RPMI7951 (cell line): ENCODE measurements at places on chromosomes 12 and 14. TPM values are rescaled to one million over a fixed set of nuclear protein-coding genes. Genes with fewer than 3 reads are reported as not detected.

PLCZ1 gene
- total RNA-seq, result not detected in 2 replicates

DNA sequence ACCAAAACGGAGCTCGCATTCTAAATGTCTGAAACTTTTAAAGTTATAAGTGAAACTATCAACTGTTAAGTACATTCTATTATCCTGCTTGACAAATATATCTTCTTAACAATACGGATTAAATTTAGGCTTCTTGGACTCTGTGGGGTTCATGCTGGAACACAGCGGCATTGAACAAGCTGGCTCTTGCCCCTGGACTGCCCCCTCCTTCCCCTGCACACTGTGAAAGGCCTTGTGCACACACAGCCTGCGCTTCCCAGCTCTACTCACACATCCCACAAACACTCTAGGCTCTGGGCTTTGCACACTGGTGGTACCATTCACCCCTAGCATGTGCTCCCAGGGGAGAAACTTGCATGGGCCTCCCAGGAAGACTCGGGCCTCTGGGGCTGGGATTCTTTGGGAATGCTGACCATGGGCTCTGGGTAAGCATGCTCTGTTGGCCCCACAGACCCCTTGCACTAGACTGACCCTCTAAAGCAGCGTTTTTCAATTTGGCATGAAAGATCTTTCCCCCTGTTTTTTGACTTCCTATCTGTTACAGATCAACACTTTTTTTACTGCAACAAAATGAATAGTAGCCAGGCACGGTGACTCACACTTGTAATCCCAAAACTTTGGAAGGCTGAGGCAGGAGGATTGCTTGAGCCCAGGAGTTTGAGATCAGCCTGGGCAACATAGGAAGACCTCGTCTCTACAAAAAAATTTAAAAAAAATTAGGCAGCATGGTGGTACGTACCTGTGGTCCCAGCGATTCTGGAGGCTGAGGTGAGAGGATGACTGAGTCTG lies 96.2 kb upstream of the CPM start:
- no peak for DNase-seq

GRCh38 chr14:104081951-104082464 lies 3.5 kb upstream of the ASPG start:
- DNase-seq, result no peak

- no peak for DNase-seq
Observed at GRCh38 chr12:125092108-125092871, 27.1 kb downstream of the AACS start.

KRT75 gene
- not detected in 2 replicates for total RNA-seq

- DNase-seq, result no peak
Observed at GRCh38 chr14:92507174-92507768, 6.3 kb upstream of the RIN3 start.

GRCh38 chr12:80157645-80158044 lies 58.3 kb downstream of the OTOGL start:
- peak; percentile 24 for DNase-seq

KCNJ8 gene
- total RNA-seq, result under 0.01 TPM in 1 of 2 replicates, not detected in the other

DNA sequence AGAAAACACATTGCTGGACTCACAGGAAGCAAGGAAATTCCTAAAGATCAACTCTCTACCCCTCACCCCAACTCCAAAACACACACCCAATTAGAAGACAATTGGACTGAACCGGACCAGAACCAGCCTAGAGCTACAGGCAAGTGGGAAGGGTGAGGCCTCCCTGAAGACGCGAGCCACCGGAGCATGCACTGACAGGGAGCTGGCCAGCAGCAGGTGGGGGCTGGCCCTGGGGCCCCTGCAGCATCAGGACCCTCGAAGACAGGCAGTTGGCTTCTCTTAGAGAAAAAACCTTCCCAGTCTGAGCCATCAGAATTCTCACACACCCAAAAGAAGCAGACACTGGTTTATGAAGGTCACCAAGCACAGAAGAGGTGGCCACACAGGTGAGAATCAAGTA lies 209.5 kb upstream of the DIO3 start:
- DNase-seq, result no peak

SLC6A13 gene
- total RNA-seq, result 0.36 TPM in 1 of 2 replicates, not detected in the other

MYL2 gene
- not detected in 2 replicates for total RNA-seq

ZFHX2 gene
- not detected in 2 replicates for total RNA-seq

OR4Q3 gene
- not detected in 2 replicates for total RNA-seq

- peak; percentile 99 for DNase-seq
Observed at GRCh38 chr14:76918782-76919394, 92.7 kb downstream of the LRRC74A start.

DNA sequence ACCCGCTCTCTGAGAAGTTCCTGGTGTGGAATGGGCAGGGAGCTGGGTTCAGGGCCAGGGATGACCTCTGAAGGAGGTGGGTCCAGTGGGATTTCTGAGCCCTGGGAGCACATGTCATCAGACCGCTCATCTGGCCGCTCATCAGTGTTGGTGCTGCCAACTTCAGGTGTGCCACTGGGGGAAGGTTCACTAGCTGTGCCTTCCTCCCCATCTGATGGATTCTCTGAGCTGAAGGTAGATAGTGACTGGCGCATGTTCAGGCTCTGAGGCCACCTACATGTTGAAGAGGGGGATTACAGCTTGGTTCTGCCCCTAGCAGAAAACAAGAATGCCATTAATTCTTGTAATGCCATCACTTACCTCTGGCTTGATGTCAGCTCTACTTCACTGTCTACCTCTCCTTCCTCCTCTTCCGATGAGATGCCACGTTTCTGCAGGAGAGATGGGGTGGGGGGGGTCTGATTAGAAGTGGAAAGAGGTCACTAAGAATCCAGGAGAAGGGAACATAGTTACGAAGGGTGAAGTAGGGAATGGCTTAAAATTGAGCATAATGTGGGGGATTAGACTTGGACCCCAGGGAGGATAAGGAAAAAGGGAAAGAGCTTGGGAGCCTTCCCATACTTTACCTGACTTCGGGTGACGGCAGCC lies 17.2 kb downstream of the MAP3K12 start:
- no peak for DNase-seq

- DNase-seq, result no peak
Observed at GRCh38 chr14:51563560-51563959, 88.2 kb upstream of the FRMD6 start.

MUCL1 gene
- total RNA-seq, result not detected in 2 replicates

- DNase-seq, result no peak
Observed at GRCh38 chr14:63245893-63246292, 41.6 kb downstream of the RHOJ start.

GRCh38 chr14:70008284-70009262 lies 129.4 kb downstream of the SMOC1 start:
- DNase-seq, result no peak

DNA sequence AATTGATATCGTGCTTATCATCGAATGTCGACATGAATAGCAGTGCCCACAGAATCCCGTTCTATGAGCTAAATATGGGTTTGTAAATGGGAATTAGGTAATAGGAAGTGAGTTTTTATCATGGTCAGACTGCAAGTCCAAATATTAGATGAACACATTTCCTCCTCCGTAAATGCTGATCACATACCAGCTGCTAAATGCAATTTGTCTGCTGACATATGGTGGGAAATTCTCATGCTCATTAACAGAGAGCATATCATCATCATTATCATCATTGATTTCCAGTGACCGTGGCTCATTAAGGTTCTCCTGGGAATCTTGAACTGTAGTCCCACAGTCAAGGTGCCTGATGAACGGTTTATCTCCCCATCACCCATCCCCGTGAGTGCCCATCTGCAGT lies 998.8 kb upstream of the TMEM132C start:
- peak; percentile 24 for DNase-seq

DNA sequence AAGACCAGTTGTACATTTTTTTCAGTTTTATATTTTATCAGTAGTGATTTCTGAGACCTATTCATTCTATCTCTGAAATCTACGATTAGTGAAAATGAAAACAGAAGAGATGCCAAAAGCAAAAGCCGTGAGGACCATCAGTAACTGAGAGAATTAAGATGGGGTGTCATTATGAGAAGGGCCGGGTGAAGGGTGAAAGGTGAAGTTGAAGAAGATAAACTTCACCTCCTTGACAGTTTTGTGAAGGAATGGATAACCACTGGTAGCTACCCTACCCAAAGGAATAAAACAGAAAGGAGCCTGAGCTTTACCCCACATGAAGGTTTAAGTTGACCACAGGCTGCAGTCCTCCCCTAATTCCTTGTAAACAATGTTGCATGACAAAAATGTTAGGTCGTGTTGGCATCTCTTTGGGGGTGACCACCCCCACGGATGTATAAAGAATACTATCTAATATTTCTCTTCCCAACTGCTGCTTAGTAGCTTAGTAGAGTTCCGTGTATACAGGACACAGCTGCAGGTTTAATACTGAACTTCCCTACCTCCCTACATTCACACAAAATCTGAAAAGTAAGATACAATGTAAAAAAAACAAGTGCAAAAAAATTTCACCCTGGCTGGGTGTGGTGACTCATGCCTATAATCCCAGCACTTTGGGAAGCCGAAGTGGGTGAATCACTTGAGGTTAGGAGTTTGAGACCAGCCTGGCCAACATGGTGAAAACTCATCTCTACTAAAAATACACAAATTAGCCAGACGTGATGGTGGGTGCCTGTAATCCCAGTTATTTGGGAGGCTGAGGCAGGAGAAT lies 23.9 kb downstream of the GPR19 start:
- peak; percentile 64 for DNase-seq
